Glomerular endothelial cell (primary cell): ENCODE measurements at places on chromosomes 12 and 14.

DNA sequence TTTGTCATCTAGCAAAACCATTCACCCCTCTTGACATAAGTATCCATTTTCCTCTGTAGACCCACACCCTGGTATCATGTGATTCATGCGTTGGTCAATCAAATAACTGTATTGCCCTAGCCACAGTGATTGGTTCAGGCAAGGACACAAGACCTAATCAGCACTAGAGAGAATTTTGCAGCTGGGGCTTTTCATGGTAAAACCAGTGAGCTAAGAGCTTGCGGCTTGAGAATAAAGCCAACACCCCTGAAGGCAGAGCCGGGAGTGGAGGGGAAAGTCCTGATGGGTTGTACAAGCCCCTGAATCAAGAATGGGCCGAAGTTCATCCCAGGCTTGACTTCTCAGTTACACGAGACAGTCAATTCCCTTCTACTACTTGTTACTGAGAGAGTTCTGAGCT is 33.2 kb upstream of the LTBP2 start:
- no peak for DNase-seq

GRCh38 chr12:118185602-118186397 is 49.9 kb downstream of the PEBP1 start:
- no peak for DNase-seq

- DNase-seq, result no peak
Measured at GRCh38 chr12:124411281-124411878, 116.5 kb downstream of the RFLNA start.

DNA sequence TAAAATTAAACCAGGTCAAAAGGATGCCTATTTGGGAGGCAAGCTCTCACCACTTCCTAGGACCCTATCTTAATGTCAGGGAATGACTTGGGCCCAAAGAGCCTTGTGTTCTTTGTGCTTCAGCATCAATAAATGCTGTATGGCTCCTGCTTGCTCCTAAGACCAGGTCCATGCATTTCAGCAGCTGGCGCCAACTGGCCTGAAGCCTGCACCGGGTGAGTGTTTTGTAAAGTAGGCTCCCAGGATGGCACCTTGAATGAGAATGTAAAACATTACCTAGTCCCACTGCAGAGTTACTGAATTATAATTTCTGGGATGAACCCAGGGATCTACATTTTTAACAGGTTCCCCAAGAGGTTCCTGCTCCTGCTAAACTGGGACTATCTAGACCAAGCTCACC is 16.1 kb upstream of the SLC38A4 start:
- DNase-seq, result no peak

- no peak for DNase-seq
Measured at GRCh38 chr14:94850309-94851211, 80.6 kb upstream of the GSC start.

DNA sequence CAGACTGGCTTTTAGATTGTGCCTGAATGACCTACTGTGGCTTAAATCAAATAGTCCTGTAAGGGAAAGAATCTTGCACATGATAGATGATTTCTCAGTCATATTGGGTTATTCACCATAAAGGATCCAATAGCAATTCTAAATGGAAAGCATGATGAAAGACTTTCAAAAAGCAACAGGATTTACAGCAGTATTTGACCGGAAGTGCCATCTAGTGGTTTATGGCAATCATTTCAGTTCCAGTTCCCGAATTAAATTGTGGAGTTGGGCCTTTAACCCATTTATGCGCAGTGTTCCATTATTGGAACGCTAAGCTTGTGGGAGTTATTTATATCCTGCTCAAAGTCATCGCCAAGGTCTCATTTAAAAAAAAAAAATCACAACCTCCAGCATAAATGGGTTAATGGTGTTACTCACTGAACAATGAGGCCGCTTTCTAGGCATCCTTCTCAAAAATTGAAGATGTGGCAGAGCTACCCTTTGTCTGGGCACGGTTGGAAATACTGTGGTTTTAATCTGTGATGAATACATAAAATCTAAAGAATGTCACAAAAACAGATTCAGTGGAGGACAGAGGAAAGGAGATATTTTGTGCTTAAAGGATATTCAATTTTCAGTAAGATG is 60.8 kb upstream of the REP15 start:
- DNase-seq, result no peak

GRCh38 chr12:52534482-52534881 is 14.3 kb upstream of the KRT5 start:
- no peak for DNase-seq

GRCh38 chr14:89284333-89285058 is 132.5 kb downstream of the FOXN3 start:
- no peak for DNase-seq

GRCh38 chr14:34966413-34966812 is 16.4 kb upstream of the SRP54 start:
- no peak for DNase-seq

DNA sequence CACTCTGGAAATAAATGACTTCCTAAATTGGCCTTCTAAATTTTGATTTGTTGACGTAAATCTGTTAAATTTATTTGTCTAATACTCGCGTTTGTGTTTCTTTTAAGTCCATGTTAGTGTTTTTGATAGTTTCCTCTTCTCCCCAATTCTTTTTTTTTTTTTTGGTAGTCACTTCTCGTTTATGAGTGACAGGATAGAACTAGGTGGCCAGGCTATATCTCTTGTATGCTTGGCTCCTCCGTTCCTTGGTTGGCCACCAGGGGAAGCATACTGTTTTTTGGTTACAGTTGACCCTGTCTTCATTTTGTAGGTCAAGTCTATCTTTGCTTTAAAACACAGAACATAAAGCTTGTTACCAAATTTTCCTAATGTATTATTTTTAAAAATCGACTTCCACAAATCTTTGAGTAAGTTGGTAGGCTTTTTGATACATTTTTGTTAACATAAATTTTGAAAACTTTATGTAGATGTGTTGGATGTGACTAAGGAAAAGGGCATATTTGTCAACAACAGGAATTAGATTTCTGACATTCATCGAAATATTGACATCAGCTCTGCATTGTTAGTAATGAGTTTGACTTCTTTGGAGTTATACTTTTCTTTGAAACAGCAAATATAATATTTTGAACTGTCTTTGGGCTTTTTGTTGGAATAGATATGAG is 2.2 kb downstream of the RCOR1 start:
- peak; percentile 39 for DNase-seq
